ENCODE measurements at places on chromosomes 12 and 14. TPM values are rescaled to one million over a fixed set of nuclear protein-coding genes. Genes with fewer than 3 reads are reported as not detected.

Gene KLRC4
- total RNA-seq: not detected

Gene E2F7
- total RNA-seq: not detected

Gene YEATS4
- total RNA-seq: 11.2 TPM

Gene NAV3
- 9.3 TPM for total RNA-seq

Gene ANKRD33
- total RNA-seq: not detected

Gene TBX3
- total RNA-seq: 34.1 TPM

Gene C12orf56
- total RNA-seq: not detected

Gene ZC2HC1C
- 4.2 TPM for total RNA-seq

Gene GALNT4
- 4.6 TPM for total RNA-seq

Gene ANO4
- total RNA-seq: 0.82 TPM

Gene EEA1
- 59.5 TPM for total RNA-seq

Gene NRDE2
- 4.7 TPM for total RNA-seq

Gene PIWIL1
- not detected for total RNA-seq

Gene IRAK3
- total RNA-seq: 94.2 TPM

Gene CCDC85C
- total RNA-seq: 0.34 TPM

Gene TCL1B
- total RNA-seq: not detected

Gene ZNF705A
- not detected for total RNA-seq

Gene INHBC
- total RNA-seq: not detected

Gene NELL2
- 0.51 TPM for total RNA-seq
